ENCODE measurements at places on chromosomes 4 and X. TPM values are rescaled to one million over a fixed set of nuclear protein-coding genes. Genes with fewer than 3 reads are reported as not detected.

DNA sequence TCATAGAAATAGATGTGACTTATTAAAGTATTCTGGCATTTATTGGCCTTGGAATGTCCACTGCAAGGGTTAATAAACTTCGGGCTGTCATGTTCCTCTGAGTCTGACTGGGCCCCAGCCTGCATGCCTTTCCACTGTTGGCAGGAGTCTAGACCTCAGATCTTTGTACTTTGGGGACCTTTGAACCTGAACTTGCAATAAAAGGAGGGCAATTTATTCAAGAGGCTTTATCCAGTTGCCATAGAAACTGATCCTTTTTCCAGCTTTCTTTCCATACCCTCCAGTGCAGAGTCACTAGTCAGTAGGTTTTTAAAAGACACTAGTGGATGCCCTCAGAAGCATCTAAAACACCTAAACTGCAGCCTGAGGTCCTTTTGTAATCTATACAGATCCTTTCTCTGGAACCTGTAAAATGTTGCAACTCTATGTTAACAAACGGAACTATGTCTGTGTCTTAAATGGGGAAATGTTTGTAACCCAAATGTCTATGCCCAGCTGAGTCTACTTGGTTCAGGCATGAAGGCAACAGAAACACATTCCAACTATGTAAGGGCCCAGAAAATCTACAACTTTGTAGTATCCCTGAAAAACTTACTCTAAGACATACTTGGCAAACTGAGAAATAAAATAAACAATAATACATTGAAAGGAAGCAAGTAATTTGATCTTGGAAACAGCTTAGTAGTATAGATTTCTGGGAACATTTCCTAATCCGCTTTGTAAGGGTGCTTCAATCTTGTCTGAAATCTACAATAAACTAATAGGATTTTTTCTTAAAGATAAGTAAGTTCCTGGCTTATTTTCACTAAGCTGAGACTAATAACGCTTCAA, 41.5 kb downstream of the SOWAHB start:
- peaks cover 1% of the 10 kb centered on the region for H3K36me3 ChIP-seq
- no peak overlapping the region for H3K4me3 ChIP-seq
- no peak for DNase-seq
- H3K4me1 ChIP-seq: no peaks in the 10 kb centered on the region
- H3K27me3 ChIP-seq: no peaks in the 10 kb centered on the region
- H3K27ac ChIP-seq: no peak overlapping the region

DNA sequence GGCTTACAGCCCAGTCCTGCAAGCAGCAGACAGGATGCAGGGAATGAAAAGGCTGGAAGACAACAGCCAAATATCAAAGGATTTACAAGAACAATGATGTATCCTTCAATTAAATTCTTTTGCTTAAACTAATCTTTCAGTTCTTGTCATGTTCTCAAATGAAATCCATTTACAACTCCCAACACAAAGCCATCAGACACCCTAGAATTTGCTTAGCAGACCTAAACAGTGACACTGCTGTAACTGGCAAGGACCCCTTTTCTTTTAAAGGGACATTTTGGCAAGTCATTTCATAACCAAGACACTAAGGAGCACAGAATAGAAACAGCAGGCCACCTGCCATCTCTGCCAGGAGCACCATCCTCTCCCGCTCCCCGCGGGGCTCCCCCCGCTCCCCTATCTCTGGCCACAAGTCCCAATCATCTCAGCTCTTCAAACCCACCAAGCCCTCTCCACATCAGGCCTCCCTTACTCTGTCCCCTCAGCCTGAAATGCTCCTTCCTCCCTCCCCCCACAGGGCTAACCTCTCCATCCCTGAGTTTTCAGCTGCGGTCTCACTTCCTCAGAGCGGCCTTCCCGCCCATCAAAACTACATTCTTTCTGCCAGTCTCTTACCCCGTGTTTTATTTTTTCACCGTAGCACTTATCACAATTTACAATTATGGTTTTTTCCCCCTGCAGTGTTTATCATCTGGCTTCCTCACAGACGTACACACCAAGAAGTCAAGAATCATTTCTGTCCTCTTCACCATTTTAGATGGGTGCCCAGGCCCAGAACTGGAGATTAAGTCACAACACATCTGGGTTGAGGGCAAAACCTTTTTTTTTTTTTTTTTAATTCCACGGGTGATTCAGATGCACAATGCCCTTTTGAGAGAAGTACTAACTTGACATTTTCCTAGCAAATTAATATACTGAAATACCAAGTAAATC, 45.8 kb downstream of the TSPAN5 start:
- no peaks in the 10 kb centered on the region for H3K36me3 ChIP-seq
- peaks cover 25% of the 10 kb centered on the region for H3K4me1 ChIP-seq
- no peak for DNase-seq
- peak overlapping the region; percentile 51 for H3K27ac ChIP-seq

SULT1E1 gene
- total RNA-seq: not detected

EVC gene
- 0.05 TPM for total RNA-seq

MAGEA1 gene
- not detected for total RNA-seq

SMIM10L2A gene
- 5.5 TPM for total RNA-seq

NEUROG2 gene
- total RNA-seq: not detected

ART3 gene
- not detected for total RNA-seq
